ENCODE measurements at places on chromosomes 12 and 14.
A peak's percentile ranks its signal among the peaks of the same experiment; 100 is the strongest.

- no peak for DNase-seq
These were observed 48.8 kb upstream of the HIF1A start for GRCh38 chr14:61646366-61647116.

DNA sequence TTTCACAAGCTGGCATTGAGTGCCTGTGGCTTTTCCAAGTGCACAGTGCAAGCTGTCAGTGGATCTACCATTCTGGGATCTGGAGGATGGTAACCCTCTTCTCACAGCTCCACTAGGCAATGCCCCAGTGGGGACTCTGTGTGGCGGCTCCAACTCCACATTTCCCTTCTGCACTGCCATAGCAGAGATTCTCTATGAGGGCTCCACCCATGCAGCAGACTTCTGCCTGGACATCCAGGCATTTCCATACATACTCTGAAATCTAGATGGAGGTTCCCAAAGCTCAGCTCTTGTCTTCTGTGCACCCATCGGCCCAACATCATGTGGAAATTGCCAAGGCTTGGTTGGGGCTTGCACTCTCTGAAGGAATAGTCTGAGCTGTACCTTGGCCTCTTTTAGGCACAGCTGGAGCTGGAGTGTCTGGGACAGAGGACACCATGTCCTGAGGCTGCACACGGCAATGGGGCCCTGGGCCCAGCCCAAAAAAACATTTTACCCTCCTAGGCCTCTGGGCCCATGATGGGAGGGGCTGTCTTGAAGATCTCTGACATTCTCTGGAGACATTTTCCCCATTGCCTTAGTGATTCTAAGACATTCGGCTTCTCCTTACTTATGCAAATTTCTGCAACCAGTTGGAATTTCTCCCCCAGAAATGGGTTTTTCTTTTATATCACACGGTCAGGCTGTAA, 313.3 kb upstream of the SFSWAP start:
- no peak for DNase-seq

DNA sequence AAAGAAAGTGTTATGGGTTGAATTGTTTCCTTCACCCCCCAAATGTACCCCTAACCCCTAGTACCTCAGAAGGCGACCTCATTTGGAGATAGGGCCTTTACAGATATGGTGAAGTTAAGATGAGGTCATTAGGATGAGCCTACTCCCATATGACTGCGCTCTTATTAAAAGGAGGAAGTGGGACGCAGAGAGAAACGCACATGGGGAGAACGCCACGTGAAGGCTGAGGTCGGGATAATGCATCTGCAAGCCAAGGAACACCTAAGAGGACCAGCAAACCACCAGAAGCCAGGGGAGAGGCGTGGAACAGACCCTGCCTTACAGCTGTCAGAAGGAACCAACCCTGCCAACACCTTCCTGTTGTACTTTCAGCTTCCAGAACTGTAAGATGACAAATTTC, 1.7 kb upstream of the NRIP2 start:
- DNase-seq = peak; percentile 32

DNA sequence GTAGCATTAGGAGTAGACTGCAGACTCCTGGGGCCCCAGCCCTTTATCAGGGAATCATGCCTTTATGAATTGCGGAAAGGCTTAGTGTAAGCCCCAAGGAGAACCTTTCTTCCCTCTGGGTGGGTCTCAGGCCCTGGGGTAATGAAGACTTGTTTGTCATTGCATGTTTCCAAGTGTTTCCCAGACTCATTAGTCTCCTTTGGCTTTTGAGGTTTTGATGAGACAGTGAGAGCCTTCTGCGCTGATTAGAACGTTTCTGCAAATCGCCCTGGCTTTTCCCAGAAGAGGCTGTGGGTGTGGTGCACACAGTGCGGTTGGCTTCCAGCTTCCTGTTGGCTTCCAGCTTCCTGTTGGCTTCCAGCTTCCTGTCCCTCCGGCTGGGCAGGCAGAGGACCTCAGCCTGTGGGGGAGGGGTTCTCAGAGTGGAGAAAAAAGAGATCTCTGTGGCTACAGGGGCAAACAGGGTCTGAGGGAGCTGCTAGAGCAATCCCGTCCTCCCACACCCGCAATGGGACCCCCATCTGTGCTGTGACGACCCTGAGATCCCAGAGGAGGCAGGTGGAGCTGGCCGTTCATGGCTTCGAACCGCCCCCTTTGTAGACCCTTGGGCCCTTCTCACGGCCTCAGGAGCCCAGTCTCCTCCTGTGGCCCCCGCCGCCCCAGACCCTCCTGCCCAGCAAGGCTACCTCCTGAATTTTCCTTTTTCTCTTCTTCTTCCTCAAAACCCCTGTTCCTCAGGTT, 42.1 kb downstream of the GPR68 start:
- DNase-seq = peak; percentile 52

- DNase-seq = no peak
These were observed 35.2 kb downstream of the UBE3B start for GRCh38 chr12:109512608-109513007.

DNA sequence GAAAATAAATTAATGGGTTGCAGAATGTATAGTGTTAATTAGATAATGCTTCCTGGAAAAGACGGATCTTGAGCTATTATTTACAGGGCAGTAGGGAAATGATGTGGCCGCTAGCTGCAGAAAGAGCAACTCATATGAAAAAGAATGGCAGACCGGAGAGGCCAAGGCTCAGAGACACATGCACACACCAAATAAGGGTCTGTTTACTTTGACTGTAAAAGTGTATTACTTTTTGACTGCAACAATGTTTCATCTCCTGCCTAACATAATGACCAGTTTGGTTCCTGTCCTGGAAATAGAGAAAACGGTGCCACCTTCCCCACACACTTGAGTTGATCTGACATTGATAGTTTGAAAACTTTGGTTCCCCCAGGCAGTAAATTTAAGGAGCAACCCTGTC, 290.9 kb downstream of the CACNA1C start:
- DNase-seq = no peak

GRCh38 chr12:9256341-9256740, 48.1 kb upstream of the PZP start:
- no peak for DNase-seq

DNA sequence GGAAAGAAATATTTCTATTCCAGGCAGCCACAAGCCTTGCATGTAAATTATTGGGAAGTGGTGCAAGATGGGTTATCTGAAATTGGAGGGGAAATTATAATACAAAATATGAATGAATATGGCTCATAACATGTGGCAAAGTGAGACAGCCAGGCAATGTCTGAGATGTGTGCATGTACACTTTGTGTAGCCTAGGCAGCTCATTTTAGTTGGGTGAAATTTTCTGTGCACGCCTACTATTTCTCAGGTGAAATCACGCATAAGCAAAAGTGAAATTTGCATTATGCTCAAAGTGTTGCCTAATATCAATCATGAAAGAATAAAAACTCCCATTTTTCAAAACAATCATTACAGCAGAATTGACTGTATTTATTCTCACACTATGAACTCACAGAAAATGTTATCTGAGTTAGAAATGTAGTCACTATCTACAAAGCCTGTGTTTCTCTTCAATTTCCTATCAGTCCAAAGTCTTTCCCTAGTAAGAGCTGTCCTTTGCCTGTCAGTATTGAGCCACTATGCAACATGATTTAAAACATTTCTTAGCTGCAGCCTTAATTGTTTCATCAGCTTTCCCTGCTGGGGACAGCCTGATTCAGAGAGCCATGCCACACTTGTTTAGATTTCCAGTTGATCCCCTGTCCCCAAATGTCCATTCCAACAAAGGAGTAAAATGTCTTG, 80.7 kb downstream of the EPS8 start:
- DNase-seq = peak; percentile 80
